ENCODE measurements at places on chromosomes 3 and 15. TPM values are rescaled to one million over a fixed set of nuclear protein-coding genes. Genes with fewer than 3 reads are reported as not detected.

SUCNR1 gene
- total RNA-seq, result 0.08 TPM

HTR3E gene
- not detected for total RNA-seq

CPA3 gene
- not detected for total RNA-seq

PAK6 gene
- total RNA-seq, result 6.4 TPM

TRA2B gene
- total RNA-seq, result 296 TPM

SCAMP2 gene
- total RNA-seq, result 45.6 TPM

HRG gene
- total RNA-seq, result not detected

RTF1 gene
- 13.4 TPM for total RNA-seq

CFAP92 gene
- total RNA-seq, result 0.13 TPM

CPN2 gene
- total RNA-seq, result not detected

GRCh38 chr3:153113541-153113940, 48.5 kb upstream of the RAP2B start:
- no peak for DNase-seq

DNA sequence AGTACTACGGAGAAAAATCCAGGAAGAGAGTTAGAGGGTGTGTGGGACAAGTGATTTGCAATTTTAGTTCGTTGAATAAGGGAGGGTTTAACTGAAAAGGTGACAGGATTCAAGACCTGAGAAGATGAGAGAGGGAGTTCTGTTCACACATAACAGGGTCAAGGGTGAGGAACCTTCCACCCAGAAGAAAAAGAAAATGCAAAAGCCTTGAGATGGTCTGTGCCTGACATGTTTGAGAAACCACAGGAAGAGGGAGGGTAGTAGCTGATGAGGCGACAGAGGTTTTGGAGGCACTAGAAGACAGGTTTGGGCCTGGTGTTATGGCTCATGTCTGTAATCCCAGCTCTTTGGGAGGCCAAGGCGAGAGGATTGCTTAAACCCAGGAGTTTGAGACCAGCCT, 591 bp upstream of the SLC25A20 start:
- DNase-seq, result no peak

DNA sequence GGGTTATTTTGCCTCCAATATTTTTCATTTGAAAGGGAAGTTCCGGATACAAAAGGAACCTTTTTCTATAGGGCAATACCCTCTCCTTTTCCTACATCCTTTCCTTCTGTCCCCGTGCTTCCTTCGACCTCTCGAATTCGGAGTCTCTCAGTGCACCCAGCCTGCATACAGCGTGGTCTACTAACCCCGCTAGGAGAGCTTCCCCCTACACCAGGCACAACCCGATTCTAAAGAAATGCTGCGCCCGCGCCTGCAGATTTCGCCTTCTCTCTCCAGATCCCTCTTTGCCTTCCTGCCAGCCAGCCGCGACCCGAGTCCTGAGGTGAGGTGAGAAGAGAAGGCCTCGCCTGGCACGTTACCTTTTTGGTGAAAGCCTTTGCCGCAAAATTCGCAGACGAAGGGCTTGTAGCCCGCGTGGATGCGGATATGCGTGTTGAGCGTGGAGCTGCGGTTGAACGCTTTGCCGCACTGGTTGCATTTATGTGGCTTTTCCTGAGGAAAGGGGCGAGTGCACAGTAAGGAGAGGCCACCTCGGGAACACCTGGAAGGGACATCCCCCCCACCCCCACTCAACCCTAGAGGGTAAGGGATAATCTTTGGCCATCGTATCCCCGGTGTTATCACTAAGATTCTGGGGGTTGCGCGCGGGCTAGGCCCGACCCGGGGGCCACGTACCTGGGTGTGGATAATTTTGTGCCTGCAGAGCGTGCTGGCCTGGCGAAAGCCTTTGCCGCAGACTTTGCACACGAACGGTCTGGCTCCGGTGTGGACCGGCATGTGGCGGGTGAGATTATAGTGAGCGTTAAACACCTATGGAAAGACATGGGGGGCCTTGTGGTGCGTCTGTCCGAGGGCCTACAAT, 2.3 kb downstream of the FEZF2 start:
- DNase-seq, result no peak

GRCh38 chr15:58043192-58043903, 22.2 kb downstream of the ALDH1A2 start:
- peak; percentile 71 for DNase-seq

DNA sequence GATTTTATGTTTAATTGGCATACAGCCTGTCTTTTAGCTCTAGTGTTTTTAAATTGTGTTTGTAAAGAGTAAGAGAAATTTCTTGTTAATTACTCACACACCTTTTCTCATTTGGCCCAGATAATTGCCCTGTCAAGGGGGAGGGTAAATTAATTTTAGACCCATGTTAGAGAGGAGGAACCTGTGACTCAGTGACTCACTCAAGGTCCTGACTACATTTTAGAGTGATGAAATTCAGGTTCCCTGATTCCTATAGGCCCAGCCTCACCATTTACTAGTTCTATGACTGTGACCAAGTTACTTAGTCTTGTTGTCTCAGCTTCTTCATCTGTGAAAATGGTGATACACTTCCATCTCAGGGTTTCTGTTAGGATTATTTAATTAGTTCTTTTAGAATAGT, 125.2 kb upstream of the DPH6 start:
- DNase-seq, result no peak

DNA sequence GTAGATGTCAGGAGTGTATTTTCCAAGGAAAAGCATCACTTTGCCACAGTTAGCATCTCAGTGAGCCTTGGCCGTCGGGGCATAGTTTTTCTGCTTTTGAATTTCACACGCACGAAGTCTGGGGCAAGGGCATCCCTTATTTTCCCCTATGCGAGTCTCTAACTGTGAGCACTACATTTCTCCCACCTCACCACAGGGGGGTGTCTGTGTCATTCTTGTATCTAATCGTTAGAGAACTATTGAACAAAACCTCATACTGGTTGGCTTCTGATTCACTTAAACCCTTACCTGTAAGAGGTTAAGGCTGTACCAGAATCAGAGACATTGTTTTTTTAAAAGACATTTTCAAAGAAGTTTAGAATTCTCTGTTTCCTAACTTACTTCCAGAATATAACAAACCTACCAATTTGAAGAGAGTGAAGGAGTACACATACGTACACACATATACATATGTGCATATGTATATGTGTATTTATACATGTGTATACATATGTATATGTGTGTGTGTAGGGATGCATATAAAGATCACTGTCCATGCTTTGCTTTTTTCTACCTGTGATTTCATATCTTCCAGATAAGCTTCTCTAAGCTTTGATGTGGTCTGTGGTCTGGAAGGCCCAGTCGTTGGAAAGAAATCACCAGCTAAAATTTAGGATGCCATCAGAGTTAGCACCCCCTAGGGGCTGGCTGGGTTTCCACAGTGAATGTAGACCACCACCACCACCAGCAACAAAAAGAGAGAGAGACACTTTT, 49.4 kb downstream of the MYZAP start:
- DNase-seq, result peak; percentile 76

- DNase-seq, result no peak
Measured at GRCh38 chr15:78223396-78224022, 10.9 kb downstream of the ACSBG1 start.

DNA sequence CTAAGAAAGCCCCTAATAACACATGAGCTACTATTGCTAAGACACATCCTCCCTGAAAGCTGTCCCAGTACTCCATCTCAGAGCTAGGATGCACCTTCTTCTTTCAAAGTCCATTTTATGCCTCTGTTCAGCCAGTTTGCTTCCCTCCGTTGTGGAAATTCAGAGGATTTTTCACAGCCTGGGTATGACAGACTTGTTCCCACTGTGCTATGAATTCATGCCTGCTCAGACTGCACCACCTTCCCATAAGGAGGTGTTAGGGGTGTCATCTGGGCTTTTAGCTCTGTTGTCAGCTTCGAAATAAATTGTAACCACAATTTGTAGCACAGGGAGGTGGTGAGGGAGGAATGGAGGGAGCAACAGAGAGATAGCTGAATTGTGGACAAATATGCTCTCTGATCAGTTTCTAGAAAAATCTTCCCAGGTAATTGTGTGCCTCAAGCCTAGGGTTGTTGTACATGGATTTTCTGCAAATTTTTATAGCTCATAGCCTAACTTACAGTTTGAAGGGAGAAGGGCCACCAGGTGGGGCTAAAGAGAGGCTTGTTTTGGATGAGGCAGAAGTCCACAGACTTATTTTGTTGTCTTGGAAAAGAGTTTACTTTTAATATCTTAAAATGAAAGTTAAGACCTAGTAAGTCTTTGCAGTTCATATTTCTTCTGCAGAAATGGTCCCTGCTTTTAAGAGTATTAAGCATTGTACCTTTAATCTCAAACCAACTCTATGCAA, 462.0 kb downstream of the PDCD6IP start:
- DNase-seq, result peak; percentile 28

- DNase-seq, result no peak
Measured at GRCh38 chr3:184907681-184908649, 96.0 kb downstream of the VPS8 start.

- no peak for DNase-seq
Measured at GRCh38 chr3:160291909-160292299, 66.7 kb downstream of the C3orf80 start.

DNA sequence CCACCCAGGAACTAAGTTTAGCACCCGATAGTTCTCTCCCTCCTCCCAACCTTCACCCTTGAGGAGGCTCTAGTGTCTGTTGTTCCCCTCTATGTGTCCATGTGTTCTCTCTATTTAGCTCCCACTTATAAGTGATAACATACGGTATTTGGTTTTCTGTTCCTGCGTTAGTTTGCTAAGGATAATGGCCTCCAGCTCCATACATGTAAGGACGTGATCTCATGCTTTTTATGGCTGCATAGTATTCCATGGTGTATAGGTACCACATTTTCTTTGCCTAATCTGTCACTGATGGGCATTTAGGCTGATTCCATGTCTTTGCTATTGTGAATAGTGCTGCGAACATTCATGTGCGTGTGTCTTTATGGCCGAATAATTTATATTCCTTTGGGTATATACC, 66.9 kb upstream of the TRA2B start:
- DNase-seq, result no peak

DNA sequence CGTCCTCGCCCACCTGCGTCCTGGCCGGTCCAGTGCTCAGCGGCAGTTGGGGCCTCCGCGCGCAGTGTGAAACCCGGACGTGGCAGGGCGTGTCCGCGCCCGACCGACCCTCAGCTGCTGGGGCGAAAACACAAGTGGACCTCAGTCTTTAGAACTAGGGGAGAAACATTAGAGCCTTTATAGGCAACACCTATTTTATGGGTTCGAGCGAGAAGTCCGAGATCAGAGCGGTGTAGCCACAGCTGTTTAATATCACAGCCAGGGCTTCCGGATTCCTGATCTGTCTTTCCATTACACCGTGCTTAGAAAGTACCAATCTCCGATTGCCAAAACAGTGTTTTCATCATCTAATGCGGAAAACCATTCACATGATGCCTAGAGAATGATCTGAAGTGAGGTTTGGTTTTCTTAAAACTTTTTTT, 506 bp downstream of the RAD51 start:
- peak; percentile 75 for DNase-seq

DNA sequence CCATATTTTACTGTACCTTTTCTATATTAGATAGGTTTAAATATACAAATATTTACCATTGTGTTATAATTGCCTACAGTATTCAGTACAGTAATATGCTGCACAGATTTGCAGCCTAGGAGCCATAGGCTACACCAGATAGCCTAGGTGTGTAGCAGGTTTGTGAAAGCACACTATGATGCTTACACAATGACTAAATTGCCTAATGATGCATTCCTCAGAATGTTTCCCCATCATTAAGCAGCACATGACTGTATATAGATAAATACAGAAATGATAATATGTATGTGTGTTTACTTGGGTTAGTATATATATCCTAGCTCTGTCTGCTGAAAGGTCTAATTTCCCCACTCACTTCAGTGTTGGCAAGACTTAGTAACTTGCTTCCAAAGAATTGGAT, 65.8 kb downstream of the MYL3 start:
- no peak for DNase-seq

DNA sequence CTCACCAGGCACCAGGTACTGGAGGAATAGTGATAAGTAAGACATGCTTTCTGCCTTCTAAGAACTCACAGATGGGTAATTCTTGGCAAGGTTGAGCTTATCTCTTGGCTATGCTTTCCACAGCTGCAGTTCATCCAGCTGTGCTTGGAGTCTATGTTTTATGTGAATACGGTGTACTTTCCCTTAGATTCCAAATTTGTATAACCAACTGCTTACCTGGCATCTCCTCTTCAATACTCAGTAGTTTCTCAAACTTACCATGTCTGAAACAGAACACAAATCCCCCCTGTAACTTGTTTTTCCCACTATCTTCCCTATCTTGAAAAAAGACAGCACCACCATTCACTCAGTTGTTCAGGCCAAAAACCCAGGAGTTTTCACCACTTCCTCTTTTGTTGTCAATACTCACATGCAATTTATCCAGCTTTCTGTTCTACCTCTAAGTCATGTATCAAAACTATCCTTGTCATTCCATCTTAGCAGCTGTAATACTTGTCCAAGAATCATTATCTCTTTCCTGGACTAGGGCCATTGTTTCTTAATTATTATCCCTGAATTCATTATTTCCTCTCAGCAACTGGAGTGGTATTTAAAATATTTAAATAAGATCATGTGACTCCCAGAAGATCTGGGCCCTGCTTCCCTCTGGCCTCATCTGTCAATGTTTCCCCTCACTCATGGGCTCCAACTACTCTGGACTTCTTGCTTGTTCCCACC, 32.6 kb downstream of the COL6A5 start:
- DNase-seq, result no peak

DNA sequence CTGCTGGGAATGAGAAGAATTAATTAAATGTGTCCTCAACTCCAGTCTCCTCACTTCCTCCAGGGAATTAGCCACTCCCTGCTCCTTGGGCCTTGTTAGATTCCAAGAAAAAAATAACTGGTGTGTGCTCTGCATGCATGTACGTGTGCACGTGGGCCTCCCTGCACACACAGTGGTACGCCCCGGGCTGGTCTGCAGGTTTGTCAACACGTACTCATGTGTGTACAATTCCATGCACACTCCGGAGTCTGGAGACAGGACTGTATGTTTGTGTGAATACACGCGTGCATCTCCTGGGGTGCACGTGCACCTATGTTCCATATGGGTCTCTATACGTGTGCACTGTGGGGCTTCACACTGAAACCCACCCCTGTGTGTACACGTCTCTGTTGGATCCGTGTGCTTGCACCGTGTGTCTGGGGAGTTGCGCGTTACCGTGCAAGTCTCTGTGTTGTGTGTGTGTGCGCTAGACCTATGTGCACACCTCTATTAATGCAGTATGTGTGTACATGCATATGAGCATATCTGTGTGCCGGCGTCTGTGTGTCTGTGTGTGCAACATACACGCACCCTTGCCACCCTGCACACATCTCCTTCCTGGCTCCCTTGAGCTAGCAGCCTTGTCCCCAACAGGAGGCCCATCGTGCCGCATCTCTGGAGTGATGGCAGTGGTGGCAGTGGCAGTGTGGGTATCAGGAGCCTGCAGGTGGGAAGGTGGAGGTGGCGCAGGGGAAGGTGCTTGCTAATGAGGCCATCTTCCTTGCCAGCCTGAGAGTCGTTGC, 210.1 kb downstream of the TBC1D2B start:
- no peak for DNase-seq

- no peak for DNase-seq
Measured at GRCh38 chr15:88375234-88375927, 91.8 kb downstream of the MRPL46 start.

DNA sequence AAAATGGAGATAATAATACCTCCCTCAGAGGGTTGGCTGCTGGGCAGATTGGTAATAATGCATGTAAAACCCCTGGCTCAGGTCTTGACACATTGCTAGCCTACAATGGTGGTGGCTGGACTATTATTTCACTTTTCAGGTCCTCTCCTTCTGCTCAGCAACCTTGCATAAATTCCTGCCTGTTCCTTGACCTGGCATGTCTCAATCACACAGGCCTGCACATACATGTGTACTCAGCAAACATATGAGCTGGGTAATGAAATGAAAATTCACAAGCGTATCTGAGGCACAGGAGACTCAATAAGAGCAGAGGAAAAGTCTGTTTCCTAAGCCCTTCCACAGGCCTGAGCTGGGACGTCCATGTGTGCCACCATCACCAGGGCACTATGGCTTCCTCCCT, 17.4 kb downstream of the VPS18 start:
- no peak for DNase-seq

All from HT-29 (cell line).